ENCODE measurements at places on chromosomes 2 and 18. TPM values are rescaled to one million over a fixed set of nuclear protein-coding genes. Genes with fewer than 3 reads are reported as not detected.

- DNase-seq, result no peak
- no peaks in the 10 kb centered on the region for H3K4me1 ChIP-seq
- no peaks in the 10 kb centered on the region for H3K36me3 ChIP-seq
- H3K27ac ChIP-seq, result no peak overlapping the region
- H3K27me3 ChIP-seq, result no peaks in the 10 kb centered on the region
- H3K4me3 ChIP-seq, result no peak overlapping the region
Observed at GRCh38 chr18:50590593-50590992, 30.7 kb downstream of the MAPK4 start.

DNA sequence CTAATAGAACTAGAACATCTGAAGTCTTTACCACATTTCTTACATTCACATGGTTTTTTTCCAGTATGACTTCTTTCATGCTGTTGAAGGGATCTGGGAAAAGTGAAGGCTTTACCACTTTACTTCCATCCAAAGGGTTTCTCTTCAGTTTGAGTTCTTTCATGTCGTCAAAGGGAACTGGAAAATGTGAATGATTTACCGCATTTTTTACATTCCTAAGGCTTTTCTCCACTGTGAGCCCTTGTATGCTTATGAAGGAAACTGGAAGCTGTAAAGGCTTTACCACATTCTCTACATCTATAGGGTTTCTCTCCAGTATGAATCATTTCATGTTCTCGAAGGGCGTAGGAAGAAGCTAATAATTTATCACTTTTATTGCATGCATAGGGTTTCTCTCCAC lies 46.7 kb downstream of the NBEAL1 start:
- H3K4me3 ChIP-seq, result no peak overlapping the region
- peaks cover 71% of the 10 kb centered on the region for H3K36me3 ChIP-seq
- no peaks in the 10 kb centered on the region for H3K27me3 ChIP-seq
- no peaks in the 10 kb centered on the region for H3K4me1 ChIP-seq
- no peak overlapping the region for H3K27ac ChIP-seq

DNA sequence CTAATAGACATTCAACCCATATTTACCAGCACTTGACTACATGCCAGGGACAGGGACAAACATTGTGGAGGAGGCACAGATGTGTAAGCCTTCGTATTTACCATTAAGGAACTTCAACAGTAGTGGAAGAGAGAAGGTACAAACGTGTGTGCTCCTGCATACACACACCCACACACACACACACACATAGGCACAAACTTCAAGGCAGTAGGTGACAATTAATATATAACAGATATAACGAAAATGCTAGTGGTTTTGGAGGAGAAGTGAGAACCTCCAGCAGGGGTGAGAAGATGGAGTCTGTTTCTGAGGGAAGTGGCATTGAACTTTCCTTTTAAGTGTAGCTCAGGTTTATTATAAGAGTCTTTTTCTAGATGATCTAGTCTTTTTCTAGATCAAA lies 231.1 kb downstream of the SETBP1 start:
- peaks cover 16% of the 10 kb centered on the region for H3K4me1 ChIP-seq
- DNase-seq, result no peak
- H3K27me3 ChIP-seq, result no peaks in the 10 kb centered on the region
- H3K27ac ChIP-seq, result no peak overlapping the region
- no peak overlapping the region for H3K4me3 ChIP-seq
- no peaks in the 10 kb centered on the region for H3K36me3 ChIP-seq

The GRB14 gene
- not detected for total RNA-seq

DNA sequence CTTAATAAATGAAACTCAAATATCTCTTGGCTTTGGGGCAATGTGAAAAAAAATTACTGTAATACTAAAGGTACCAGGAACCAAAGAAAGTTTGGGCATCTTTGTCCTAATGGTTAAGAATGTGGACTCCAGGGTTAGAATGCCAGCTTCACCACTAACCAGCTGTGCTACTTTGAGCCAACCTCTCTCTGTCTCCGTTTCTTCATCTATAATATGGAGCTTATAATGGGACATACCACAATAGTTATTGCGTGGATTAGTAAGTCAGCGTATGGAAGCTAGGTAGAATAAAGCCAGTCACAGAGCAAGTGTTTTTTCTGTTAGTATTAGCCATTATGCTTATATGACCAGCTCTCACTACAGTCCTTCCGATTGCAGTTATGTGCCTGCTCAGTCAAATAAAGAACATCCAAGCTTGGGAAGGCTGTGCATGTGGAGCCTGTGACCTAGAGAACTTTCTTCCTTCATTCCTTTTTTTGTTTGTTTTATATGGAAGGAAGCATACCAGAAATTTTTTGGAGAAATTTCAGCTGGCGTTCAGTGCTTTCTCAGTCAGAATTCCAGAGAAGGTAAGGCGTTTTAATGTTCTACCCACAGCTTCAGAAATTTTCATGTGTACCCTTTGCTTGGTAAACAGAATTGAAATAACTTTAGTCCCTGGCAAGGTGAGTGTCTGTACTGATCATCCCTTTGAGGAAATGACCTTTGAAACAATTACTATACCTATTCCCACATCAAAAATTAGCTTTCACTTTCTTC lies 114.0 kb upstream of the RND3 start:
- peaks cover 38% of the 10 kb centered on the region for H3K4me1 ChIP-seq
- DNase-seq, result peak; percentile 37
- peak overlapping the region; percentile 39 for H3K27ac ChIP-seq
- peak overlapping the region; percentile 41 for H3K4me3 ChIP-seq
- no peaks in the 10 kb centered on the region for H3K27me3 ChIP-seq

DNA sequence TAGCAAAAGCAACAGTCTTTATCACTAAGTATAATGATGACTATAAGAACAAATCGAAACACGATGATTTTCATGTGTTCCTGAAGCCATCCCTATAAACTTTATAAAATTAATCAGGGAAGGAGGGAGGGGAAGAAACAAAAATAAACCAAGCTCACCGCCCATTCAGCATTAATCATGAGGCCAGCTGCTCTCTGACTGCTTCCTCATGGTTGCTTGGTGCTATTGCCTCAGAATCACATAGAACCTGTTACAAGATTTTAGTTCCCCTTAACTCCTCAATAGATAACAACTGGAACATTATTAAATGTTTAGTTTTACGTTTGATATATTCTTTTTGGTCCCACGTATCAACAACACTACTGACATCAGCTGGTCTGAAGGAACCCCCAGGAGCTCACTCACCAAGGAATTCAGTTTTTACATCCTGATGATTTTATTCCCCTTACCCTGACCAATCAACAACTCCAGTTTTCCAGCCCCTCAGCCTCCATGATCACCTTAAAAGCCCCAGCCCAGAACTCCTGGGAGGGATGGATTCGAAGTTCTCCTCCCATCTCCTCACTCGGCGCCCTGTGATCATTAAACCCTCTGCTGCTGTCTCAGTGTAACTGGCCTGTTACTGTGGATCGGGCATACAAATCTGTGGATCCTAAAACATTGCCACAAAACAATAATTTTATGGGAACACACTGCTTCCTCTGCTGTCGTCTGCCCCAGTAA lies 10.6 kb upstream of the HNRNPLL start:
- H3K4me1 ChIP-seq, result 0 out of 2 replicates have a peak, but pooled peaks cover 13% of the 10 kb centered on the region
- H3K27me3 ChIP-seq, result no peaks in the 10 kb centered on the region
- no peak overlapping the region for H3K4me3 ChIP-seq
- H3K36me3 ChIP-seq, result no peaks in the 10 kb centered on the region
- peak; percentile 39 for DNase-seq

The CXCR4 gene
- not detected for total RNA-seq

The NOSTRIN gene
- not detected for total RNA-seq

GRCh38 chr18:69845593-69846506 lies 101.8 kb downstream of the CD226 start:
- H3K36me3 ChIP-seq, result no peaks in the 10 kb centered on the region
- no peaks in the 10 kb centered on the region for H3K4me1 ChIP-seq
- H3K4me3 ChIP-seq, result no peak overlapping the region
- no peak overlapping the region for H3K27ac ChIP-seq

DNA sequence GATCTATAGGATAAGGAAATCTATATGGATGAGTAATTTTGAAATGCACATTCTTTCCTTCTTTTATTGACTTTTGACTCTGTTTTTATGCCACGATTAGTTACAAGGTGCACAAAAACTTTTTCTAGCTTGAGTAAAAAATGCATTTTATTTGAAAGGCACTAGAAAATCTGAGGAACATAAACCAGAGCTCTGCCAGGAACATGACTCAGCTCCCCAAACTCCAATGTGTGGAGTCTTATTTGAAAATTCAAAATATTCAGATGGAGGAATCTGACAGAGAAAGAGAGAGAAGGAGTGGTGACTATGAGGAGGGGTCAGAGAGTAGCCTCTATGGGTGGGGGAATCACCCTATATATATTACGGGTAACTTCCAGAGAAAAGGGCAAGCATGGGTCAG lies 231.0 kb downstream of the DCC start:
- DNase-seq, result no peak
- no peak overlapping the region for H3K4me3 ChIP-seq
- no peaks in the 10 kb centered on the region for H3K27me3 ChIP-seq
- no peaks in the 10 kb centered on the region for H3K36me3 ChIP-seq

GRCh38 chr2:206989311-206989710 lies 50.0 kb downstream of the CPO start:
- H3K27me3 ChIP-seq, result no peaks in the 10 kb centered on the region
- DNase-seq, result peak; percentile 37
- H3K36me3 ChIP-seq, result no peaks in the 10 kb centered on the region
- H3K27ac ChIP-seq, result no peak overlapping the region
- H3K4me1 ChIP-seq, result peaks cover 11% of the 10 kb centered on the region
- no peak overlapping the region for H3K4me3 ChIP-seq

- no peaks in the 10 kb centered on the region for H3K36me3 ChIP-seq
- H3K4me3 ChIP-seq, result no peak overlapping the region
- H3K4me1 ChIP-seq, result no peaks in the 10 kb centered on the region
- H3K27ac ChIP-seq, result no peak overlapping the region
- no peaks in the 10 kb centered on the region for H3K27me3 ChIP-seq
Observed at GRCh38 chr2:41409328-41409727, 638.5 kb upstream of the PKDCC start.

DNA sequence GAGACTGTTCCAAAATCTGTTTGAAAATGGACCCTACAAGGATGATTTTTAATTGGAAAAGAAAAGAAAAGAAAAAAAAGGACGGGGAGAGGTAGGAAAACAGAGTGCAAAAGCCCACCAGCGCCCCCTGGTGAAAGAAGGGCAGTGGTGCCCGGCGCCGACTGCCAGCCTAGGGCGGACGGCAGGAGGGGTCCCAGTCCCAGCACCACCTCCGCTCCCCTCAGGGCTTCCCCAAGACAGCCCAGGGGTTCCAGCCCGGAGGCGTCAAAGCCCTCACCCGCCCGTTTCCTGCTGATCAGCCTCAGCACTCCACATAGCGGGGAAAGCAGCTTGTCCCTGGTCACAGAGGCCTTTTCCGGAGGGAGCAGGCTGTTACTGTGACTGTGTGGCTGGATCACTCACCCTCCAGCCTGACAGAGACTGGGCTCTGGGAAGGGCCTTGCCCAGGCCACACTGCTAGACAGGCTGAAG lies 213.9 kb downstream of the TFCP2L1 start:
- H3K27ac ChIP-seq, result no peak overlapping the region
- H3K4me1 ChIP-seq, result peaks cover 5% of the 10 kb centered on the region
- H3K27me3 ChIP-seq, result 0 out of 2 replicates have a peak, but pooled peaks cover 4% of the 10 kb centered on the region
- DNase-seq, result peak; percentile 72

DNA sequence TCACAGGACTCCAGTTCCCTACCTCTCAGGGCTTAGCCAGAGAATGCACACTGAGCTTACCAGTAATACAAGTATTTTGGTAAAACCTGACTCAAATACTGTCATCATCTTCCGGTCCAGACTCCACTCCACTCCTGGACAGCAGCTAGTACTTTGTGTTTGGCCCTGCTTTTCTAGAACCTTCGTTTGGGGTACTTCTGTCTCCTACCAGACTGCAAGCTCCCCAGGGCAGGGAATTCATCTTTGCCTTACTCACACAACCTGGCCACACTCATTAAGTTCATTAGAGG lies 108.9 kb upstream of the CDC42EP3 start:
- peak; percentile 80 for DNase-seq
- H3K4me1 ChIP-seq, result peaks cover 71% of the 10 kb centered on the region
- peak overlapping the region; percentile 44 for H3K27ac ChIP-seq
- H3K36me3 ChIP-seq, result no peaks in the 10 kb centered on the region
- no peak overlapping the region for H3K4me3 ChIP-seq
- H3K27me3 ChIP-seq, result no peaks in the 10 kb centered on the region

DNA sequence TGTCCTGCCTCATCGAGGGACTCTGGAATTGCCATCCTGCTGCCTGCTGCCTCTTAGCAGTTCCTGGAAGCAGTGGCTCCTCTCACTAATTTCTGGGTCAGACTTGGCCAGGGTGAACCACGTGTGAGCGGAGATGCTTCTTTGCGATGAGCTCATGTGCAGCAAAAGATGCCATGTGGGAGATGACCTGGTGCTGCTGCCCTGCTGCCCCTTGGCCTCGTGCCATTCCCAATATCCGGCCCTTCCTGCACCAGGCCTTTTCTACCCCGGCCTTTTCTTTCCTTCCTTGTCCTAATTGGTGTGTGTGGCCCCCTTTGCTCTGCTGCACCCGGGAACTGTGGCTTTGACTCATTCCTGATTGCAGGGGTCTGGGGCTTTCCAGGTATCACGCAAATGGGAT lies 296.9 kb upstream of the HS6ST1 start:
- no peaks in the 10 kb centered on the region for H3K27me3 ChIP-seq
- H3K36me3 ChIP-seq, result no peaks in the 10 kb centered on the region
- H3K4me1 ChIP-seq, result no peaks in the 10 kb centered on the region
- no peak overlapping the region for H3K4me3 ChIP-seq
- DNase-seq, result no peak
- no peak overlapping the region for H3K27ac ChIP-seq

The SLC9A2 gene
- not detected for total RNA-seq

GRCh38 chr2:199543606-199544172 lies 86.0 kb upstream of the SATB2 start:
- H3K27me3 ChIP-seq, result no peaks in the 10 kb centered on the region
- no peak overlapping the region for H3K27ac ChIP-seq
- no peak for DNase-seq
- no peaks in the 10 kb centered on the region for H3K36me3 ChIP-seq
- H3K4me1 ChIP-seq, result no peaks in the 10 kb centered on the region
- no peak overlapping the region for H3K4me3 ChIP-seq

DNA sequence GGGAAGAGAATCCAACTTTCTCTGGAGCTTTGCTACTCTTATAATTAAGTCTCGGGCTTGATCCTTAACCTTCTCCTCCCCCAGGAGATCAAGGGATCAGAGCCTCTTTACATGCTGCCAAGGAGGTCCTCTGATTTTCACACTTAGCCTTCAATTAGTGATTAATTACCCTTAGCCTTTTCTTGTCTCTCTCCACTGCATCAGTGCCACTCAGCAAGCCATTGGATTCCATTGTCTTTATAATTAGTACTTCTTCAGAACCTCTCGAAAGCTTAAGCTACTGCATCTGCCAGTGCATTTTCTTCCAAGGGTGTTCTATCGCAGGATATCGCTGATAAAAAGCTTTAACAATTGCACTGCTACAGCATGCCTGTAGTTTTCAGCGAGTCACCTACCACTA lies 477.0 kb upstream of the MEIS1 start:
- no peaks in the 10 kb centered on the region for H3K4me1 ChIP-seq
- no peak overlapping the region for H3K4me3 ChIP-seq
- no peaks in the 10 kb centered on the region for H3K36me3 ChIP-seq

The UPP2 gene
- total RNA-seq, result not detected

Data from GM23248 (cell line).